A549 treated with Mapracorat at 1 μM for 4 hours (cell line): ENCODE measurements at places on chromosomes 16 and 17. TPM values are rescaled to one million over a fixed set of nuclear protein-coding genes. Genes with fewer than 3 reads are reported as not detected.

The MEIOC gene
- 1.7 to 3.5 TPM (median 2.2 TPM) in 5 replicates for total RNA-seq

The HS3ST3B1 gene
- 0.59 to 1.0 TPM (median 0.86 TPM) in 5 replicates for total RNA-seq

The AXIN1 gene
- 24.5 to 34.7 TPM (median 31.7 TPM) in 5 replicates for total RNA-seq

The CACNG5 gene
- 0.13 TPM in 1 of 5 replicates, not detected in the others for total RNA-seq

The NPIPB13 gene
- 0.59 to 3.3 TPM (median 3.1 TPM) in 5 replicates for total RNA-seq

The RPRML gene
- 0.57 to 1.1 TPM (median 0.63 TPM) in 5 replicates for total RNA-seq
